ENCODE measurements at places on chromosomes 1 and 21. TPM values are rescaled to one million over a fixed set of nuclear protein-coding genes. Genes with fewer than 3 reads are reported as not detected.

The AQP10 gene
- total RNA-seq, result not detected

The SLFNL1 gene
- total RNA-seq, result 1.0 TPM

The ARHGEF10L gene
- total RNA-seq, result 190 TPM

The TUT4 gene
- 71.5 TPM for total RNA-seq

The LPAR3 gene
- total RNA-seq, result 0.33 TPM

The APCS gene
- total RNA-seq, result not detected

The LINGO4 gene
- not detected for total RNA-seq

The CYYR1 gene
- total RNA-seq, result 45.8 TPM

The CDC20 gene
- total RNA-seq, result 1.1 TPM

The LCE6A gene
- not detected for total RNA-seq

All from aorta (tissue), 5 donors.